ENCODE measurements at places on chromosomes 11 and 22. TPM values are rescaled to one million over a fixed set of nuclear protein-coding genes. Genes with fewer than 3 reads are reported as not detected.

Gene LMO1
- total RNA-seq = 0.46 TPM

Gene OR5T1
- total RNA-seq = not detected

Gene RAB39A
- total RNA-seq = 0.54 TPM

Gene RFPL2
- total RNA-seq = not detected

Gene OR9Q2
- not detected for total RNA-seq

Gene C11orf42
- total RNA-seq = not detected

Gene OR51B4
- total RNA-seq = not detected
